Kidney (tissue), 22 donors: ENCODE measurements at places on chromosomes 3 and 15. TPM values are rescaled to one million over a fixed set of nuclear protein-coding genes. Genes with fewer than 3 reads are reported as not detected.
A peak's percentile ranks its signal among the peaks of the same experiment; 100 is the strongest.

DNA sequence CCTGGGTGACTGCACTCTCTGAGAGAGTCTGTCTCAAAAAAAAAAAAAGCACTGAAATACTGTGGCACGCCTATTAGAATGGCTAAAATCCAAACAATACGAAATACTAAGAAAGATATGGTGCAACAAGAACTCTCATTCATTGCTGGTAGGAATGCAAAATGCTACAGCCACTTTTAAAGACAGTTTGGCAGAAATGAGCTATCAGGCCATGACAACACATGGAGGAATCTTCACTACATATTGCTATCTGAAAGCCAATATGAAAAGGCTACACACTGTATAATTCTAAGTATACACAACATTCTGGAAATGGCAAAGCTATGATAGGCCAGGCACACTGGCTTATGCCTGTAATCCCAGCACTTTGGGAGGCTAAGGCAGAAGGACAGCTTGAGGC lies 18.8 kb downstream of the DPPA2 start:
- no peak for DNase-seq

GRCh38 chr3:32321095-32321790 lies 70.4 kb upstream of the CMTM7 start:
- peak; percentile 72 for DNase-seq

GRCh38 chr3:149270180-149270579 lies 48.6 kb upstream of the CP start:
- DNase-seq: no peak

GRCh38 chr3:59540696-59541095 lies 490.9 kb upstream of the CFAP20DC start:
- no peak for DNase-seq

GRCh38 chr15:69141286-69141701 lies 19.1 kb upstream of the GLCE start:
- no peak for DNase-seq

GRCh38 chr3:39185959-39186691 lies 6.3 kb downstream of the XIRP1 start:
- no peak for DNase-seq

- no peak for DNase-seq
Measured at GRCh38 chr3:59953104-59953503, 903.3 kb upstream of the CFAP20DC start.

GRCh38 chr3:190825386-190826016 lies 37.0 kb downstream of the GMNC start:
- no peak for DNase-seq

GRCh38 chr15:81858586-81858985 lies 187.2 kb downstream of the MEX3B start:
- no peak for DNase-seq

- no peak for DNase-seq
Measured at GRCh38 chr3:51557993-51558392, 19.5 kb downstream of the RAD54L2 start.

GRCh38 chr3:130955481-130955880 lies 61.6 kb downstream of the ATP2C1 start:
- DNase-seq: no peak

GRCh38 chr3:56980243-56980642 lies 80.2 kb upstream of the SPATA12 start:
- DNase-seq: no peak

DNA sequence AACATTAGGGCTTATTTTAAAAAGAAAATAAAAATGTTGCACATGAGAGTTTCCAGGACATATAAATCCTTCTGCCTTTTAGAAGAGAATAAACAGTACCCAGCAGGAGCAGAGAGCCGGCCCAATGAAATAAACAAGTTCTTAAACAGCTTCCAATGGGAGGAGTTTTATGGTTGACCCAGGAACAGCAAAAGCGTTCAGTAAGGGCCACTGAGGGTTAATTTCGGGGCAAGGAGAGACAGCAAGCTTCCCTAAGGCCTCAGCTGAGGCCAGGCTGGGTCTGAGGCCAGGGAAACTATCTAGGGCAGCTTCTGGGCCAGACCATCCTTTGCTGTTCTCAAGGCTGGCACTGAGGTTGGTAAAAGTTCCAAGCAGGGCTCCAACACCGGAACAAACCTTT lies 3.4 kb downstream of the PDZRN3 start:
- DNase-seq: peak; percentile 39

GRCh38 chr3:113051787-113052186 lies 61.0 kb downstream of the GTPBP8 start:
- peak; percentile 31 for DNase-seq

DNA sequence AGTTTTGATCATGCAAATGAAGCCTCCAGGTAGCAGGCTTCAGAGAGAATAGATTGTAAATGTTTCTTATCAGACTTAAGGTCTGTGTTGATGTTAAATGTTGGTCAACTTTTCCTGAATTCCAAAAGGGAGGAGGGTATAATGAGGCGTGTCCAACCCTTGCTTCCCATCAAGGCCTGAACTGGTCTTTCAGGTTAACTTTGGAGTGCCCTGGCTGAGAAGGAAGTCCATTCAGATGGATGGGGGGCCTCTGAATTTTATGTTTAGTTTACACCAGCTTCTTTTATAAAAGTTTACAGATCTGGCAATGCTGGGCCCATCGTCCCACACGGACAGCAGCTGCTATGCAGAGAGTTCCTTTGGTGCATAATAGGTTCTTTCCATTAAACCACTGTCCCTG lies 8.9 kb downstream of the CCDC13 start:
- no peak for DNase-seq

The THSD4 gene
- 36.3 TPM for total RNA-seq

The CA12 gene
- total RNA-seq: 237 TPM

The CPNE9 gene
- 0.16 TPM for total RNA-seq
